ENCODE measurements at places on chromosomes 7 and 10.
A peak's percentile ranks its signal among the peaks of the same experiment; 100 is the strongest.

- no peak for DNase-seq
Measured at GRCh38 chr10:100879741-100880360, 32.9 kb upstream of the SLF2 start.

DNA sequence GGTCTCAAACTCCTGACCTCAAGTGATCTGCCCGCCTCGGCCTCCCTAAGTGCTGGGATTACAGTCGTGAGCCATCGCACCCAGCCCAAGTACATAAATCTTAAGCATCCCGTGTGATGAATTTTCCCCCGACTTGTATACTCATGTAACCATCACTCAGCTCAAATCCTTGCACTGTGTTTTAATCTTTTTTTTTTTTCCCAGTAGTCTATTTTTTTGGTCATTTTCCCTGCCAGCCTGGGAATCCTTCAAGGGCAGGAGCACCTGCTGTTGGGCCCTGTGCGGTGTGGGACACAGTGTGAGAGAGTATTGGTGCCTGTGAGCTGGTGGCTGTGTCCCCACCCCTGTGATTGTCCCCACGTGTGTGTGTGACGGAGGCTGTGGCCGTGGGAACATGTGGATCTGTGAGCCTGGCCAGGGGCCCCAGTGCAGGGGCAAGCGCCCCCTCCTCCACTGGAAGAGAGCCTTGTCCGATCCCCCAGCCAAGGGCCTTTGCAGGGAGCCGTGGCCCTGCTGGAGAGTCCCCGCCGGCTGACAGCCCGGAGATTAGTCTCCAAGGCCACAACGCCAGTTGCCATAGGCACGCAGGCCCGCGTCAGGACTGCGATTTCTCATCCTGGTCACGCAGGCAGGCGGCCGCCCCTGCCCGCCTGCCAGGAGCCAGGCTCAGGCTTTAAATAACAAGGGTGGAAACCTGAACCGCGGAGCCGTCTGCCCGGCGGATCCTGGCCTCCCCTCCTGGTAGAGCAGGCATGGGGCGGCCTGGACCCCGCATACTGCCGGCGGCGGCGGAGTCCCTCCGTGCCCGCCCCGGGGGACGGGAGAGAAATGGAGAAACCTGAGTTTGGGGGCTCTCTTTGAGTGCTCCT is 26.5 kb downstream of the GTF2IRD1 start:
- no peak for DNase-seq

- DNase-seq = peak; percentile 49
Measured at GRCh38 chr7:151244196-151244840, 4.2 kb downstream of the SMARCD3 start.

DNA sequence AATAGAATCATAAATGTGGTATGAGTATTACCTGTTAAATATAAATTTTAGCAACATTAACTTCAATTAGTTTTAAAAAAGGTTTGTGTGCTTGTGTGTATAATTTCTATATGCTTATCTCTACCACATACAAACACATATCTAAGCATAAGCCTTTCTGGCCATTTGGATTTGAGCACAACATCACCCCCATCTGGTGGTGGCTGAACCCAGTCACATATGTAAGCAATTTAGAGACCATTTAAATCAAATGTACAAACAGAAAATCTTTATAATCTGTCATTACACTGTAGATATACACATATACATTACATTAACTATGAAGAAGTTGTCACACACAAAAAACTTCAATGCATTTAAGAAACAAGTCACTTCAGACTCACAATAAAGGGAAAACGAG is 31.7 kb downstream of the GPR22 start:
- DNase-seq = no peak

DNA sequence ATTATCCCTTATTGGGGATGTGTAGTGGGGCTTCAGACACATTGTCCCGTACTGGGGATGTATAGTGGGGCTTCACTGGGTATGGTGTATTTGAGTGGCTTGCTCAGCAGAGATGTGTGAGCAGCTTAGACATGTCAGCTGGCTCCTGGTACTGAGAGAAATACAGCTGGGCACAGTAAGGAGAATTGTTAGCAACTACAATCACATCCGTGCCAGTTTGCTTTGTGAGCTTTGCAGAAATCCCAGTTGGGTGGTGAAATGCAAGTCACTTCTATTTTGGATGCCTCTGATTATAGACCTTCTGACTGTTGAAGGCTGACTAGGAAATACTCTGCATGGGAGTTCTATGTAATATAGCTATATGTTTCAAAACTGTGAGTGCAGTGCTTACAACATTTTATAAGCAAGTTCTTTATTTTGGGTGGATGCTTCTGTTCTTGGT is 10.8 kb downstream of the CCNY start:
- DNase-seq = no peak

- no peak for DNase-seq
Measured at GRCh38 chr7:136884492-136884891, 16.0 kb downstream of the CHRM2 start.
